ENCODE measurements at places on chromosomes 6 and 20.

DNA sequence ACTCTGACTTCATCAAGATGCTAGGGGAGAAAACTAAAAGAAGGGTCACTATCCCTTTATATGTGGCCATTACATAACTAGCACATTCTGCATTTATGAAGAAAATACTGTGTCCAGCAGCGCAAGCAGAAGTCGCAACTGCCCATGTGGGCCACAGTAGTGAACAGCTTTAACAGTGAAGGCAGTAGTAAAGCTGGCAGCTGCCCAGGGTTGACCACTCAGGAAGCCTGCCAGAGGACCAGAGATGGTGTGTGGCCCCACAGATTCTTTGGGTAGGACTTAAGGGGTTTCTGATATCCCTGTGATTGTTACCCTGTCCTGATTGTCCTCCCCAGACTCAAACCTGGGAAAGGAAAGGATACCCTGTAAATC lies 88.3 kb upstream of the NT5E start:
- DNase-seq, result no peak

DNA sequence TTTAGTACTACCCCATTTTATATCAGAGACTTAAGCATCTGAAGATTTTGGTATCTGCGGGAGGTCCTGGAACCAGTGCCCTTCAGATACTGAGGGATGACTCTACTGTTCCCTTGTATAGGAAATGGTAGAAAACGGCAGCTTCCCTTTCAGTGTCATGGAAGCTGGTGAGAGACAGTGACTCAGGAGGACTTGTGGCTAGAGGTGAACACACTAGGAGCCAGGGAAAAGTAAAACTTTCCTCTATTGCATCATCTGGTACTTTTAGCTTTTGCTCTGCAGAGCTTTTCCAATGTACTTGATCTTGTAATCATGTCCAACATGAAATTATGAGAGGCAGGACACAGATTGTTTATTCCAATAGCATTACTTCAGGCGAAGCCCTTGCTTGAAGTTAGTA lies 45.0 kb downstream of the RNF144B start:
- peak; percentile 64 for DNase-seq

GRCh38 chr6:83615025-83615999 lies 93.6 kb downstream of the SNAP91 start:
- peak; percentile 70 for DNase-seq

DNA sequence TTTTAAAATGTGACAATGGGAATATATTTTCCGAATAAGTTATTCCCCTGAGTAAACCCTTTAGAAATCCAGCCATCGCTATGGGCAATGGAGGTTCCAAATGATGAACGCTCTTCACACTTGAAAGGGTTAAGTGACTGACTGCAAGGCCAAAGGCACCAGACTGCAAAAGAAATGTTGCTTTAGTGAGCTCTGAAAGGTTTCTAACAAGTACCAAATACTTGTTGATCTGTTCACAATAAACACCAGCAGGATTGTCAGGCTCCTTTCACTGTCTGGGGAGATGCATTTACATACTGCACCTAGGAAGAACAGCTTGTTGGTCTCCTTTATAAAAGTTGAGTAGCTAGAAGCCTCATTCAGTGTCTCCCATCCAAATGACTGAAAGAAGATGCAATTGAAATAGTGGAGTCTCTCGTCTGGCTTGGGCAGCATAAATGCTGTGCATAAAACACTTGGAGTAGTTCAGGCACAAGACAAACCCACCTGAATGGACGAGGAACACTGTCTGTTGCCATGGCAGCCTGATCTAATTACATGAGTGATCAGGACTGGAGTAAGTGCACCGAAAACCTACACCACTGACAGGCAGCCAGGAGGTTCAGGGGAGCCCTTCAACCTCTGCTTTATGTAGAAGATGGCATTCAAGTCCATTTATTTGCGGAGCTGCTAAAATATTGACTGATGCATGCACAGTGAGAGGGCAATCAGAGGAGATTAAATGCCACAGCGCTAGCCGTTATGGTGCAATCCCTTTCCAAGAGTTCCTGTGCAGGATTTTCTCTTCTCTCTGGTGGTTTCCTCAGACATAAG lies 2.9 kb downstream of the ATXN1 start:
- peak; percentile 72 for DNase-seq

- DNase-seq, result no peak
Observed at GRCh38 chr6:41256383-41256782, 28.2 kb downstream of the TREML4 start.

GRCh38 chr6:34554291-34555006 lies 1.7 kb downstream of the SPDEF start:
- DNase-seq, result no peak

DNA sequence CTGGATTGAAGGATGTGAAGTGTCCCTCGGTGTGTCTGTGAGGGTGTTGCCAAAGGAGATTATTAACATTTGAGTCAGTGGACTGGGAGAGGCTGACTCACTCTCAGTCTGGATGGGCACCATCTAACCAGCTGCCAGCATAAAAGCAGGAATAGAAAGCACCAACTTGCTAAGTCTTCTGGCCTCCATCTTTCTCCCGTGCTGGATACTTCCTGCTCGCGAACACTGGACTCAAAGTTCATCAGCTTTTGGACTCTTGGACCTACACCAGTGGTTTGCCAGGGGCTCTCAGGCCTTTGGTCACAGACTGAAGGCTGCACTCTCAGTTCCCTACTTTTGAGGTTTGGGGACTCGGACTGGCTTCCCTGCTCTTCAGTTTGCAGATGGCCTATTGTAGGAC lies 220.3 kb upstream of the LRFN2 start:
- no peak for DNase-seq

DNA sequence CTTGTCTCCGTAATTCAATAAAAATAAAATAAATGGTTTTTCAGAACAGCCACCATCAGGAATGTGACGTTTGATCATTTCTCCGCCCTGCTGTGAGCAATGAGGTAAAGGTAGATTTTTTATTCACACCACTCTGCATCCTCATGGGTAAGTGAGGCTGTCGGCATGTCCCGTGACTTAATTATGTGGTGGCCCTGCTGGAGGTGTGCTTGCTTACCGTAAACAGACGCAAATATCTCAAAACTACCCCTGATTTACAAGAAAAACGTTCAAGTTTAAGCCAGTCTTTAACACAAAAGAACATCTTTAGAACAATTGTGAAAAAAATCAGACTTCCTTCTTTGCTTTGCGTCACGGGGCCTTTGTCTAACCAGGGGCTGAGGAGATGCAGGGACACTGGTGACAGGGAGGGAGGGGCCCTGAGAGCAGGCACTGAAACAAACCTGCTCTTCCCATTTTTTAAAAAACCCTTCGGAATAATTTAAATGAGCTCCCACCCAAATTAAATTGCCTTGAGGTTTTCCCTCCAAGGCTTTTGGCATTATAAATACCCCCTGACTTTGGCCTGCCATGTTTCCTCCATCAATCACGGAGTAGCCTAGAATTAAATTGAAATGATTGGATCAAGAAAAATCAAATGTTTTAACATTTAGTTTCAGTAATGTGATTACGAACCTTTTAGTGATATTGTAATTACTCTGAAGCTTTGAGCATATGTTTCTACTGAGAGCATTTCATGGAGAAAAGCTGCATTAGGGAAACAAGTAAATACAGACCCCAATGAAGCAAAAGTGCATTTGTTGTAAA lies 13.4 kb downstream of the PRKN start:
- no peak for DNase-seq

GRCh38 chr6:111606620-111607115 lies 990 bp upstream of the TRAF3IP2 start:
- no peak for DNase-seq

DNA sequence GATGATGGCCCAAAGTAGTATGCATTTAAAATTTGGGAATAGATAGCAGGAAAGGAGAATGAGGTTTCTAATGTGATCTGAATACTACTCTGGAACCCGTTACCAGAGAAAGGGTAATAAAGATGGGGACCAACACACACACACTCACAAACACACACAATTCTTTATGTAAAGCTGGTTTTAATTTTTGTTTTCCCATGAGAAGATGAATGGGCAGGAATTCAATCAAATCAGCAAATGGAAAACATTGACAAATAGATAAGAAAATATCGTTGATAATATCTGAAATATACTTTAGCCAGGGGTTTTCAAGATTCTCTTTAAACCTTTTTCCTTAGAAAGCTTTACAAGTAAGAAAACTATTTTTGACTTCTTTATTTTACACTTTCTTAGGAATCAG lies 303.0 kb downstream of the PRL start:
- no peak for DNase-seq

- DNase-seq, result no peak
Observed at GRCh38 chr6:161832622-161833021, 558.8 kb upstream of the AGPAT4 start.

- no peak for DNase-seq
Observed at GRCh38 chr20:29756664-29757063, 1500.8 kb upstream of the DEFB115 start.

DNA sequence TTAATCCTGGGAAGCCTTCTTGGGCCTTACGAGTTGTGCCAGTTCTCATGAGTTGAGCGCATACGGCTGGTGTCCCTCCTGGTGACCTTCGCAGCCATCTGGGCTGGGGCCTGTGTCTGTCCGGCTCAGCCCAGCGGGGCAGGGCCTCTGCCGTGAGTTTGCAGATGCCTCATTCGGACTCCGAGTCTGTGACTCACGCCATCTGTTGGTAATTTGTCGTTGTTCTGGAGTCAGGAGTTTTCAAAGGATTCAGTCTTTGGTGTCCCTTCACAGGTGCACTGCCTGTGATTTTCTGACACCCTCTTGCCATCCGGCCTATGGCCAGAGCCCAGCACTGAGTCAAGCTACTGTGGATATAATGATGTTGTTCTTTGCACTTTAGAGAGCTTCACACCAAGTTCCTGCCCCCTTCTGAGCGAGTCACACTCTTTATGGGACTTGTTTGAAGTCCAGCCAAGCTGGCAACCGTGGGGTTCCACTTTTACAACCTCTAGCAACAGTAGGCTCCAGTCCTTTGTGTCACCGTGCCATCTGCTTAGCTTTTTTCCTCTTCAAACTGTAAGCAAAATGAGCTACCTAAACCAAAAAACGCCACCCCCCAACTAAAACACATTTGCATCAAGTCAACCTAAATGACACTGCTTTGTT lies 175.6 kb downstream of the AIG1 start:
- DNase-seq, result no peak

GRCh38 chr20:16040742-16041141 lies 532.5 kb downstream of the KIF16B start:
- no peak for DNase-seq

GRCh38 chr6:43687437-43688347 lies at the start of gene MRPS18A:
Gene MRPS18A (minus strand): TSS chr6:43687791. CDS start chr6:43687779, 12 bp downstream.
- peak; percentile 93 for DNase-seq

DNA sequence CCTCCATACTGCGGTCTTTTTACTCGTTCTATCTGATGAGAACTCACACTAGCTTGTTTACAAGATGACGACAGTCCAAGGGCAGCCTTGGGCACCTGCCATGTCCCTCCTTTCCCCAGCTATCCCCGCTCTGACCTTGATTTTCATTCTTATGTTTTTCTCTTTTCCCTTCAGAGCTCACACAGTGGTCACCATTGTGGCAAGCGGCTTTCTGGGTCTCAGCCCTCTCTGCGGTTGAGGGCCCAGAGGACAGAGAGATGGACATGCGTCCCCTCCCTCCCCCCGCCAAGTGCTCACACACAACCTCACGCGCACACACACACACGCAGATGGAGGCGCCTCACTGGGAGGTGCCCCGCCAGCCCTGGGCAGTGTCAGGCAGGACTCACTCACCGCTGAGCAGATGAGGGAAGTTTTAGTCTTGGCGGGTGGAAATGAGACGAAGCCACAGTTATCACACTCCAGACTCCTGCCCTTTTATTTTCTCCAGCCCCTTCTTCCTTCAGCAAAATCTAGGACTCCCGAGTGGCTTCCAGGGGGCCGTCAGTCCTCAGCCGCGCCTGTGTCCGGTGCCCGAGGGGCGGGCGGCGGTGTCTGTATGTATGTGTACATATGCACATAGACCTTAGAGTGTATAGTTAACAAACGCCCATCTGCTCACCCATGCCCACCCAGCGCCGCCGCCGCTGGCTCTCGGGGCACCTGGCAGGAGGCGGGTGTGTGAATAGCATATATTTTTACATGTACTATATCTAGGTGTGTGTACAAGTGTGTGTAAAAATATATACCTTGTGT lies 13.8 kb upstream of the MYL9 start:
- DNase-seq, result no peak

GRCh38 chr6:143929975-143930374 lies 65.7 kb downstream of the ZC2HC1B start:
- DNase-seq, result no peak

GRCh38 chr6:11126876-11127275 lies 15.4 kb upstream of the ERVFRD-1 start:
- DNase-seq, result no peak

DNA sequence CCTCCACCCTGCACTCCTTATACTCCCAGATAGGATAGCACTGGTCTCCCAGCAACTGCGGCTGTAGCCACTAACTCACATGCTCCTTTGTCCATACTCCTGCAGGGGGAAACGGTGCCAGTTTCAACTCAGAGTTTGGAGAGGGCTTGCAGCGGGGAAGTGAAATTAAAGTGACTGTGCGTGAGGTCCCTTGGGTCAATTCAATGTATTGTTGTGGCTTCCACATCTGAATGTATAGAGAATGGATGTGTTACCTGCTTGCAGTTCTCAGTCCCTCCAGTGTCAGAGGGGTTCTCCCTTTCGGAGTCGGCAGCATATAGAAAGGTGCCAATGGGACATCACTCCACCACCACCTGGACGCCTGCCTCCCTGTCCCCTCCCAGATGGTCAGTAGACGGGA lies 93.6 kb upstream of the CNKSR3 start:
- no peak for DNase-seq

DNA sequence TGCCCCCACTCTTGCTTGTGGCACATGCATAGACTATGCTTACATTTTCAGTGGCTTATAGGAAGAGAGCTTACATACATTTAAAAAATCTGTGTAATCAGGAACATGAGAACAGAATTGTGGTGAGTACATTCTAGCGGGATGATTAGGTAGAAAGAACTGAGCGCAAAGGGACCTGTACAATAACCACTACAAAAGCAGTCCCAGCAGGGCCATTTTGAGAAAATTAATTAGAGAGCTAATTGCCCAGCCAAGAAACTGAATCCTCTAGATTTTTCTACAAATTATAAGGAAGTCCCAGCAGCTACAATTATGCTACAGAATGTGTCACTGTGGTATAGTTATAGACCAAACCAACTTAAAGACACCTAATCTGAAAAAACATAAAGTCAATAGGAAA lies 105.6 kb upstream of the TNFAIP3 start:
- DNase-seq, result no peak

DNA sequence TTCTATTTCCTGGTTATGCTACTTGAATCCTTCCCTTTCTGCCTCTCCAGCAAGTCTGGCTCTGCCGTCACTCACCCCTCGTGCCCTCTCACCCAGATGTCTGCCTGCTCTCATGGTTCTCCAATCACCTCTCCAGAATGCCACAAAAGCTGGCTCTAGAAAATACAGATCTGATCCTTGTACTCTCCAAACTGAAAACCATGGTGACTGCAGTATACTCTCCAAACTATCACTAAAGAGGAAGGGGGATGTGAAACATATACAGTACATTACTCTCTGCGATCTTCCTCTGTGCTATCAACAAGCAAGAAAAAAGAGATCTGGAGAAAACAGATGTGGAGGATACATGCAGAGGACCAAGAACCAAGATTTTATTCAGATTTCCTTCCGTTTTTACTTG lies 91.1 kb downstream of the ATXN1 start:
- DNase-seq, result no peak

- peak; percentile 22 for DNase-seq
Observed at GRCh38 chr6:6811128-6812009, 222.8 kb downstream of the LY86 start.

- DNase-seq, result no peak
Observed at GRCh38 chr6:40611434-40611833, 24.3 kb upstream of the LRFN2 start.

GRCh38 chr6:141211845-141212244 lies 920.9 kb upstream of the GJE1 start:
- DNase-seq, result no peak

- no peak for DNase-seq
Observed at GRCh38 chr6:11232770-11233626, 530 bp upstream of the NEDD9 start.

- no peak for DNase-seq
Observed at GRCh38 chr20:40307997-40308396, 381.0 kb downstream of the MAFB start.
